ENCODE measurements at places on chromosomes 12 and 14. TPM values are rescaled to one million over a fixed set of nuclear protein-coding genes. Genes with fewer than 3 reads are reported as not detected.

Gene CPNE6
- total RNA-seq, result 0.99 TPM

Gene EXOC3L4
- 0.68 TPM for total RNA-seq

Gene RARG
- total RNA-seq, result 32.7 TPM

Gene FLVCR2
- total RNA-seq, result 14.6 TPM

Gene CISTR
- not detected for total RNA-seq

DNA sequence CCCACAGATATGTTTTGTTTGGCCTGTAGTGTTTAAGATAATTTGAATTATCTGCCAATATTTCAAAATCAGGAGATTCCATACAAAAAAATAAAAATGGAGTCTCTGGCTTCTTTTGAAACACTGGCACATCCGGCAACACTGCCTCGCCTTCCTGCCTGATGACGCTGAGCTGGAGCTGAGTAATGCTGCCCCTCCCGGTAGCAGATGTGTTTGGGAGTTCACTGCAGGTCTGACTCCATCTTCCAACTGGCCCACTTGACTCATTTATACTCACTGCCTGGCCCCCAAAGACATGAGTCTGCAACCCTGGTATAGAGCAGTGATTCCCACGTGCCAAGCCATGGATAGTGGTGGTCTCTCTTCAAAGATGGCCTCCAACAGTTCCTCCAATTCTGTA is 7.4 kb downstream of the CIT start:
- DNase-seq, result peak; percentile 58

- DNase-seq, result no peak
Observed at GRCh38 chr12:52628841-52629240, 10.5 kb upstream of the KRT73 start.

- peak; percentile 71 for DNase-seq
Observed at GRCh38 chr14:74946659-74947281, 8.6 kb downstream of the PGF start.

DNA sequence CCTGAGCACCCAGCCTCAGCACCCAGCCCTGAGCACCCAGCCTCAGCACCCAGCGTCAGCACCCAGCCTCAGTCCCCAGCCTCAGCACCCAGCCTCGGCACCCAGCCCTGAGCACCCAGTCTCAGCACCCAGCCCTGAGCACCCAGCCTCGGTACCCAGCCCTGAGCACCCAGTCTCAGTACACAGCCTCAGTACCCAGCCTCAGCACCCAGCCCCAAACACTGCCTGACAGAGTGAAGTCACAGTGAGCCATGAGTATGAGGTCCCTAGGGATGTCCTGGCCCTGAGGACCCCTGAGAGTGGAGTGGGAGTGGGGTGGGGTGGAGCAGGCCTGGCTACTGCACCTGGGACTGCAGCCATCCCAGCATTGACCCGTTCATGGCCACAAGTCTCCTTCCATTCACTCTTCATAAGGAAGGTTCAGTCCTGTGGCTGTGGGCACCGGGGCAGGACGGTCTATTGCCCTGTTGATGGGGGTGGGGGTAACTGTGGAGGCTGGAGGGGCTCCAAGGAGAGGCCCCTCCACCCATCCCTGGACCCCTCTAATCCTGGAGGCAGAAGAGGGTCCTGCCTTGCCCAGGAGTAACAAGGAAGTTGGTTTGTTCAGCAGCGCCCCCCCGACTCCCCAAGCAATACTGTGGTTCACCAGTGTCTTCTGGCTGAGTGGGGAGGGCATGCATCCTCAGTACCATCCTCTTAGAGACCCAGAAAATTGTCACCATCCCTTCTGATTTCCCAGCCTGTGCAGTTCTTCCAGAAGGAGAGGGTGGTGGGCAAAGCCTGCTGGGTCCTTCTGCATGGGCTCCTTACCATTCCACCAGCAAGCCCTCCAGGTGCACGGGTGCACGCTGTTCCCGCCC is 140.5 kb downstream of the ADGRD1 start:
- peak; percentile 37 for DNase-seq

DNA sequence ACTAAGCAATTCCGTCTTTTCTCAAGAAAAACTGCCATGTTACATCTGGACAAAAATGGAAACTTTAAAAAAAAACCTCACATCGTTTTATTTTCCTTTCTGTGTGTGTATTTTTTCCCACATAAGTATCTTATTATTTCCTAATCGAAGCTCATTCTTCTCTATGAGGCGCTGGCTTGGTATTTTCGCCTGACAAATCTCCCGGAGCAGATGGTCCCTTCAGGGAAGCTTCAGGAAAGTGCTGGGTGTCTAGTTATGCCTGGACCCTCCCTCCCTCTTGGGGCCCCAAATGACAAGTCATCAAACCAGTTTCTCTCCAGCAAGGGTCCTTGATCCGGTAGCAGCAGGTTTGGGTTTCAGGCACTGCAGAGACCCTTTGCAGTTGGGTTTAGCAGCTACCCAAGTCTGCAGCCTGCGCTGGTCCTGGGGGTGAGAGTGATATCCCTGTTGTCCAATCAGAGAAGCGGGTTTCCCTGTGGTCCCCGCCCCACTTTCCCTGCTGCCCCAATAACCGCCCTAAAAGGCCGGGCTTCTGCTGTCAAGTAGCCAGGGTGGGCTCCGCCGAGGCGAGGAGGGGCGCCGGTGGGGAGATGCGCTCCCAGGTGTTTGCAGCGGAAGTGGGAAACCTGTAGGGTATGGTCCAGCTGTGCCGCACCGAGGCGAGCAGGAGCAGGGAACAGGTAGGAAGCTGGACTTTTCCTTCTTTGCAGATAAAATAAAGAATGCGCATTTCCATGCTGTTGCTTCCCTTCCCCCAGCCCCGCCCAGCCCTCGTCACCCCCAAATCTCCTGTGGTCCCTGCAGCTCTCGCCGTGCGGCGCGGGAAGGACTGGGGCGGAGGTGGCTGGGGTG is at the start of gene CNTN1:
Gene CNTN1 (plus strand): TSS at position 527 of the 852 bp plus-strand sequence.
- DNase-seq, result peak; percentile 79

DNA sequence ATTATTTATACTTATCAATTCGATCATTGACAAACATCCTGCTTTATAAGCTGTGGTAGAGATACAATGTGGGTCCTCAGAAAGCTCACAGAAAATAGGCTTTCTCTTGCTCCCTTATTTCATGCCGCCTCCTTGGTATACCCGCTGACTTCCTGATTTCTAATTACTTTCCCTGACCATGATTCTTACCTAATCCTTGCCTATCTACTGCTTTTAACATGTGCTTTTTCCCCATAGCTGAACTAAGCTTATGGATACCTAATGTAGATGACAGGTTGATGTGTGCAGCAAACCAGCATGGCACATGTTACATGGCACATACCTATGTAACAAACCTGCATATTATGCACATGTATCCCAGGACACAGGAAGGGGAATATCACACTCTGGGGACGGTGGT is 65.1 kb downstream of the ITPR2 start:
- DNase-seq, result no peak

- DNase-seq, result no peak
Observed at GRCh38 chr12:67988601-67989021, 636 bp upstream of the IFNG-AS1 start.

- DNase-seq, result no peak
Observed at GRCh38 chr12:92543840-92544239, 158.9 kb upstream of the PLEKHG7 start.

DNA sequence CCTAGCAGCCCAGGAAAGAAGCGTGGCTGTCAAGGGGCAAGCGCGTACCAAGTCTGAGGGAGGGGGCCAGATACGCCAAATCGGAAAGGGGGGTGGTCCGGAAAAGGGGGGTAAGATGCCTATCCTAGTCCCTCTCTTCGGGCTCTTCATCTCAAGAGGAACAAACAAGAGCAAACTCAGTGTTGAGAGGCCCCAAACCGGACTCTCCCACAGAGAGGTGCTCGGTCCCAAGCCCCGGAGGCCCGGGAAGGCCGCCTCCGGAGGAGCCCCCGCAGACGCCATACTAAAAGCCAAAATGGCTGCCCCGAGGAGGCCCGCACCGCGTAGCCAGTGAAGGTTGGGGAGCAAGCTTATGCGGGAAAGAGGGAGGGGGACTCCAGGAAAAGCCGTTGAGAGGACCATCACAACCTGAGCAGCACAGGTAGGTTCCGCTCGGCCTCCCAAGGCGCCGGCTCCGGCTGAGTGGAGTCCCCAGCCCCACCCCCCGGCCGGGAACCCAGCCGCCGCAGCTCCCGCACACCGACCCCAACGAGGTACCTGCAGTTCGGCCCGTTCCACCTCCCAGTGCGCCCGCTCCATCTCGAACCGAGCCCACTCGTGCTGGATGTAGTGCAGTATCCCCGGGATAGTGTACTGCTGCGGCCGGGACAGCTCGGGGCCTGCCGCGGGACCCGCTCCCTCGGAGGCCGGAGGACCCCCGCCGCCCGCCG is at the start of gene AP4S1:
Gene AP4S1 (plus strand): TSS at position 283 of the 710 bp plus-strand sequence. CDS start 40,548 bp downstream, outside the sequence.
- peak; percentile 59 for DNase-seq

DNA sequence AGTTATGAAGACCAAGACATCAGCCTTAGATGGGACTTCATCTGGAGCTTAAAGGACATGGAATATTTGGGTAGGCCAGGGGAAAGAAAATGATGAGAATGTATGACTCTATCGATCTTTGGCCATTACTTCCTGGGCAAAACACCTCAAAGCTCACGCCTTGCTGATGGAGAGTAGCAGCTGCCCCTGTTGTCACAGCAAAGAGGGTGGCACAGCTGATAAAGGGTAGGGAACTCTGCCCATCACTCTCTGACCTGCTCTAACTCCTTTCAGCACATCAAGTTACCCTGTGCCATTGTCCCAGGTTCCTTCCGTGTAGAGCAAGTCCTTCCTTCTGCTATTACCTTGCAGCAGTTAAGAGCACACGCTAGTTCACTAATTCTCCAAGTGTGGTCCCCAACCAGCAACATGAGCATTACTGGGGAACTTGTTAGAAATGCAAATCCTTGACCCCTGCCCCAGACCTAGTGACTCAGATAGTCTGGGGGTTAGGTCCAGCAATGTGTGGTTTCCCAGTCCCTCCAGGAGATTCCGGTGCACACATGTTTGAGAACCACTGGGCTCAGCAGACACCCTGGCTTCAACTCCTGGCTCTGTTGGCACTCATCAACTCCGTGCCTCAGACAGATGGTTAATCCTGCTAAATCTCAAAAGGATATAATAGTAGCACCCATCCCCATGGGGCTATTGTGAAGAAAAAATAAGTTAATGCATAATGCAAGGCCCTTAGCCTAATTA is 93.7 kb upstream of the EEA1 start:
- no peak for DNase-seq

DNA sequence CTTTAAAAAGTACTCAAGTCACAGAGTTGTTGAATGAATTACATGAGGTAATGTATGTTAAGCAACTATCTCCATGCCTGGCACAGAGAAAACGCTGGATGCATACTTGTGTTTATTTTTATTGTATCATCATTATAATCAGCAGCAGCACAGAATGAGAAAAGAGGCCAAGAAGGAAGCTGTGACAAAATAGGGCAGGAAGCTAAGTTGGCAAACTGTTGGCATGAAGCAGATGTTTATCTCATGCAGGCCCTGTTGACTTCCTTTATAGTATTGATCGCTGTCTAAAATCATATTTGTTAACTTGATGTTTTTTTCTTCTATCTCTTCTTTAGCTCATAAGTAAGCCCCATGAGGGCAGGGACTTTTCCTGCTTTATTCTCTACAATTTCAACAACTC is 466.6 kb downstream of the TRHDE start:
- DNase-seq, result no peak

DNA sequence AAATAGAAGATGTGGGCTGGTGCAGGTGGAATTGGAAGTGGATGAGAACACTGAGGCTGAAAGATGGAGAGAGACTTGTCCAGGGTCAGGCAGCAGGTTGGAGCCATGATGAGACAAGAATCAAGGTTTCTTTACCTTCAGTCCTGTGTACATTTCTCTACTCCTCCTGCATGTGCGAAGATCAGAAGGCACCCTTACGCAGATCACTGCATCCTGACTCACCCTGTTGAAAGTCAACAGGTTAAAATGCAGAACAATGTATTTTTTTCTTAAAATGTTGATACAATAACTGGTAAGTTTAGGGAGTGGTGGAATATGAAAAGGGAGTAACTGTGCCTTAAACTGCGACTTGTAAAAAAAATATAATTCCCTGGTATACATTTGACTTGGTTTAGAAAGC is 47.8 kb downstream of the TESPA1 start:
- DNase-seq, result no peak

GRCh38 chr14:74955229-74956026 is at the start of gene PGF:
TSS of gene PGF (minus strand) at chr14:74955597. CDS start at chr14:74955242, 355 bp downstream.
- peak; percentile 92 for DNase-seq

DNA sequence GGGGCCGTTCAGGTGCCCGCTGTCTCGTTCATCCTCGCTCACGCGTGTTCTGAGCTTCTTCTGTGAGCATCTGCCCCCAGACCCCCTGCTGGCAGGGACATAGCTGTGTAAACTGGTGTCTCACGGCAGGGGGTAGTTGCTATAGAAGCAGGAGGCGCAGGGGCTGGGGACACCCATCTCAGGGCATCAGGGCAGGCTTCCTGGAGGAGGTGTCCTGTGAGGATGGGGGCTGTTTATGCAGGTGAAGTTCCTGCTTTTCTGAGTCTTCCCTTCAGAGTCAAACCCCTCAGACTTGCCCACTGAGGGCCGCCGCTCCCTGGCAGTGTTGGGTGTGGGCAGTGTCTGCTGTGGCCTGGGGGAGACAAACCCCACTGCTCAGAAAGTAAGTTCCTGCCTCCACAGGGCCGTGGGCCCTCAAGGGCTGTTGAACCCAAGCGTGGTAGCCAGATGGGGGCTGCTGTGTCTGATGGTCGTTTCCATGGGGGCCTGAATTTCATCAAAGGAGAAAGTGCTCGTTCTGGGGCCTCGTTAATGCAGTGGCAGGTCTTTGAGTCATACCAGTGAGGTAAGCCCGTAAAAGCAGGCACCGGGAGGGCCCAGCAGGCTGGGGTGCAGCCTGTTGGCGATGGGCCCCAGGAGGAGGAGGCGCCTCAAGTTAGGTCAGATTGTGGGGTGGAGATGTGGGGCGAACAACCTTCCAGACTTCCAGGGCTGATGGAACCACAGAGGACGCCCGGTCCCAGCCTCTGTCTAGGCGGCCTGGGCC is 23.4 kb downstream of the KIF26A start:
- DNase-seq, result no peak

GRCh38 chr12:111826992-111827391 is 15.0 kb upstream of the MAPKAPK5 start:
- DNase-seq, result no peak

- DNase-seq, result no peak
Observed at GRCh38 chr12:15368812-15369211, 46.5 kb downstream of the PTPRO start.

DNA sequence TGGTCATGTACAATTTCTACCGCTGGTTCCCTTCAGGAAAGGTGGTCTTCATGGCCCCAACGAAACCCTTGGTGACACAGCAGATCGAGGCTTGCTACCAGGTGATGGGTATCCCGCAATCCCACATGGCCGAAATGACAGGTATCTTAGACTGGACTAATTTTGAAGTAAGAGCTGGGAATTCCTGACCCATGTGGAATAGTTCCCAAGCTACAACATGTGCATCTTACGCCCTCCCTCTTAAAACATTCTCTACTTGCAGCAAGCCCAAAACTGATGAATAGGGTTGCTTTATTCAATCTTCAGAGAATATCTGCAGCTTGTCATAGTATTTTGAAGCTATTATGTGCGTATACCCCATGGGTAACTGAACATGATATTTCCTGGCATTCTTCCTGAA is 669 bp downstream of the FANCM start:
- no peak for DNase-seq

DNA sequence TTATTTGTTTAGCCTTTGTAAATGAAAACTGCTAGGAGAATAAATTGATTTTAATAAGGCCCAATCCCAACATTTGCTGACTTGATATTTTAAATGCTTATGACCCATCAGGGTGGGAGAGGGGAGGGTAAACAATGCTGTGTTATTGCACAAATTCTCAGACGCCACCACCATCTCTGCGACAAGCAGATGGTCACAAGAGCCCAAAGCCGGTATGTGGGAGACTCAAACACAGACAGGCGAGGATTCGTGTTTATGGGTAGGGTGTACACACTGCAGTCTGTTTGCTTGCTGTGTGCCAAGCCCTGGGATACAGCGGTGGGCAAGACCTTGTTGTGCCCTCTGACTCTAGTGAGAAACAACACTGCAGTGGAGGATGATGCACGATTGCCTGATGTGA is 39.2 kb upstream of the PWP1 start:
- DNase-seq, result no peak

All from aorta (tissue), 5 donors.